RPMI7951 (cell line): ENCODE measurements at places on chromosomes 16 and 17. TPM values are rescaled to one million over a fixed set of nuclear protein-coding genes. Genes with fewer than 3 reads are reported as not detected.
A peak's percentile ranks its signal among the peaks of the same experiment; 100 is the strongest.

DNA sequence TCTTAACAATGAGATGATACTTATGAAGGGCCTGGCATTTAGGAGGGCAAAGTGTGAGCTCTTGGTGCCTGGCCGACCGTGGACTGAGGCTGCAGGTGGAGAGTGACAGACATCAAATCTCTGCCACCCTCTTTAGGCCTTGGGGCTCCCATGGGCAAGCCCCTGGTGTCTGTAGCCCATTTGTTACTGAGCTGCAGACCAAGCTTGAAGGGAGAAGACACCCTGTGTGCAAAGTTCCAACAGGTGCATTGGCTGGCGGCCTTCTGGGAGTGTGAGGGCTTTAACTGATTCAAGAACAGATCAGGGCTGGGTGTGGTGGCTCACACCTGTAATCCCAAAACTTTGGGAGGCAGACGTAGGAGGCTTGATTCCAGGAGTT, 789 bp upstream of the CTRL start:
- DNase-seq: no peak

DNA sequence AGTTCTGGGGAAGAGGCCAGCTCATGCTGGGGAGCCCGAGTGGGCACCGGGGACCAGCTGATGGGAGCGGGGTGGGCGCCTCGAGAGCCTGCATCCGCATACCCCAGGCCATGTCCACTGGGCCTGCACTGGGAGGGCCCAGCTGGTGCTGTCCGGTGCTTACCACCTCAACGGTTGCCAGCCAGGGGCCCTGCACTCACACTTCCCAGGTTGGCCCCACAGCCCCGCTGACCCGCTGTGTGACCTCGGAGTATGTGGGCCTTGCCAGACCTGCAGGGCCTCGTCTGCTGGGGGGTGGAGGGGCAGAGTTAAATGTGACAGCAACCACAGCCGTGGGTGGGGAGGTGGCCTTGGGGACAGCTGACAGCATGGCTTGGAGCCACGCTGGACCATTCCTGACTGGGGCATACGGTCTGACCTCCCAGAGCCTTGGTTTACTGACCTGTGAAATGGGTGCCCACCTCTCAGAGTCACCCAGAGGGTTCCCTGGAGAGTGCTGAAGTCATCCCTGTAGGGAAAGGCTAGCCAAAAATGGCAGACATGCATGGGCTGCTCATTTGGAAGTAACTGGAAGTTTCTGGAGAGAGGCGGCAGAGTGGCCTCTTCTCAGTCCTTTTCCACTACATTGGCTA, 5.4 kb upstream of the GAA start:
- no peak for DNase-seq

- peak; percentile 79 for DNase-seq
Observed at GRCh38 chr17:80063830-80064585, 27.6 kb downstream of the CCDC40 start.

- DNase-seq: no peak
Observed at GRCh38 chr16:84239909-84240308, at the start of gene KCNG4. TSS of gene KCNG4 (minus strand) at chr16:84240012. CDS start at chr16:84237485, 2,527 bp downstream.

DNA sequence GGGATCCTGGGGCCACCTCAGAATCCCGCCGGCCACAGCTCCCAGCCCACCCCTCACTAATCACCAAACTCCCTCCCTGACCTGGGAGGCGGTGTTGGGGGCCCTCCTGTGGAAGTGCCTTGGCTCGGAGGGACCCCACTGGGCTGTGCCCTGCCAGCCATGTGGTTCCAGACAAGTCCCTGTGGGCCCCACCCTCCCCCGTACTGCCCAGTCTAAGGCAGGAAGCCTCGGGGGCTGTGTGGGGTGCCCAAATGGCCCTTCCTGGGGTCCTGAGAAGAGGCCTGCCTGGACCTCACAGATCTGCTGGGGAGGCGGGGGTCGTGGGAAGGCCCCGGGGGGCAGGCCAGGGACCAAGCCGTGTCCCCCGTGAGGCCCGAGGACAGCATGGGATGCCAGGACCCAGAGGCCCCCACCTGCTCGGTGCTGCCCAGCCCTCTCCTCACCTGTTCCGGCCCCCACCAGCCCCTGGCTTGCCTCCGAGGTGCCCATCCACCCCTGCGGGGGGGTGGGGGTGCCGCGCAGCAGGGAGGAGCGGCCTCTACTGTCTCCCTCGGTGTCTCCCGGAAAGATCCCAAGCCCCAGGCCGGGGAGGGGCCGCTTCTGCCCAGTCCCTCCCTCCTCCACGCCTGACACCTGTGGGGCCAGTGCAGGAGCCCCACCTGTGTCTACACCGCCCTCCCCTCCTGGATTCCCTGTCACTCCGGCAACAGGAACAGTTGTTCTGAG, 9.3 kb upstream of the KREMEN2 start:
- DNase-seq: no peak

Gene MCRIP1
- total RNA-seq: 34.1 and 48.1 TPM in 2 replicates

Gene BRICD5
- total RNA-seq: 0.96 and 0.98 TPM in 2 replicates
